ENCODE measurements at places on chromosomes 2 and 18.

GRCh38 chr2:67516362-67516761, 119.2 kb downstream of the ETAA1 start:
- DNase-seq = no peak

DNA sequence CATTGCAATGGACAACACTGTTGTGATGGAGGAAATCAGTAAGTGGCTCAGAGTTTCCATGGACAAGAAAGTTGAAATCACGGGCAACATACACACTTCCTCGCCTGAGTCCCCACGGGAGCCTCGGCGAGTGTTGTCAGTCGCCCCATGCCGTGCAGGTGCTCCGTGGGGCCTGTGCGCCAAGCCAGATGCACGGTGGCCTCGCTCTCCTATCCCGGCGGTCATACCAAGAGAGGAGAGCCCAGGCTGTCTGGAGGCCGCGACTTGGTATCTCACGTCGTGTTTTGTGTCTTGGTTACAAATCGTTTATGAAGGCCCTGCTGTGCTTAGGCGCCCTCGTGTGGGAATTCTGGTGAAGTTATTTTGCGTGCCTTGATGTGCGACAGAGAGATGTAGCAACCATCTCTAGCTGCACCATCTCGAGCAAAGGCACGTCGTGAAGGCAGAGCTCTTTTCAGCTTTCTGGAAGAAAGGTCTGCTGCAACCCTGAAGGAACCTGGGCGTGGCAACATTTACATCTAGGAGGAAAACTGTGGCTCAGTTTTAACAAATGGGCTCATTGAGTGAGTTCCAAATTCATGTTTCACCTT, 21.8 kb downstream of the ATG4B start:
- DNase-seq = no peak

GRCh38 chr2:130819608-130820278, 17.0 kb upstream of the ARHGEF4 start:
- DNase-seq = no peak

DNA sequence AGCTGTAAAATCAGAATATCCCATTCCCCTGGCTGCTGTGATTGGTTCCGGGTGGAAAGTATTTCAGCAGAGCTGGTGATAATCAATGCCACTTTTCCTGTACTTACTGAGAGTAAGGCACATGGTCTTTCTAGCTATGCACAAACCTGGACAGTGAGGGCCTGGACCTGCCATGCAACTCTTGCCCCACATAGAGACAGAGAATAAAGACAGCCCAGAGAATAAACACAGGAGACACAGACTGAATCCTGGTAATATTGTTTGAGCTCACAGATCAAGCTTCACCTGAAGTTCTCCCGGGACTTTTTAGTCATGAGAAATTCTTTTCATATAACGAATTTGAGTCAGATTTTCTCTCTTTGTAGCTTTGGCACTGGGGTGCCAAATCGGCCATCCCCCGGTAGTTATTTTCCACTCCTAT, 81.9 kb downstream of the ACAA2 start:
- DNase-seq = no peak

- no peak for DNase-seq
Observed at GRCh38 chr18:2716394-2717326, 61.1 kb downstream of the SMCHD1 start.

DNA sequence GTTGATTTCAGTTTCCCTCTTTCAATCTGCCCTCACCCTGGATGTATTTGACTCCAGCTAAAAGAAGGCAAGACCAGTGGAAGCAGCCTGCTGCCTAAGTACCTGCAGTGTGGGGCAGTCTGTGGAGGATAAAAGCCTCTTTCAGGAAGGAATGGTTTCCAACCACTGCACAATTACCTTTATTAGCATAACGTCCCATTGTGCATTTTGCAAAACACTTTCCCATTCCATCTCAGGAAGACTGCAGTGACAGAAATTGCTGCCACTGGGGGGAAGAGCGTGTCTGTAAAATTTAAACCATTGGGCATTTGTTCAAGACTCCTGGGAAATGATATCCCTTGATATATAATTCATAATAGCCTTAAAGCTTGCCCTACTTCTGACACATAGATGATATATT, 26.2 kb downstream of the CYRIA start:
- DNase-seq = no peak

- DNase-seq = no peak
Observed at GRCh38 chr2:239343946-239344856, 56.6 kb downstream of the HDAC4 start.

DNA sequence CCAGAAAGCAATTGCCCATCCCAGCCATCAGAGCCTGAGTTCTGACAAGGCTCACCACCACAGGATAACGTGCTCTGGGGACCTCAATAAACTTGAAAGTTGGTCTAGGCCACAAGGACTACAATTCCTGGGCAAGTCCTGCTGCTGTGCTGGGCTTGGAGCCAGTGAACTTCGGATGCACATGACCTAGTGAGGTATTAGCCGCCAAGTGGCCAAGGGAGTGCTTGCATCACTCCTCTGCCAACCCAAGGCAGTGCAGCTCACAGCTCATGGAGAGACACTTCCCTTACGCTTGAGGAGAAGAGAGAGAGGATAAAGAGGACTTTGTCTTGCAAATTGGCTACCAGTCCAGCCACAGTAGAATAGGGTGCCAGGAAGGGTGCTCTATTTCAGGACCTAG, 219.6 kb downstream of the MBD2 start:
- no peak for DNase-seq

DNA sequence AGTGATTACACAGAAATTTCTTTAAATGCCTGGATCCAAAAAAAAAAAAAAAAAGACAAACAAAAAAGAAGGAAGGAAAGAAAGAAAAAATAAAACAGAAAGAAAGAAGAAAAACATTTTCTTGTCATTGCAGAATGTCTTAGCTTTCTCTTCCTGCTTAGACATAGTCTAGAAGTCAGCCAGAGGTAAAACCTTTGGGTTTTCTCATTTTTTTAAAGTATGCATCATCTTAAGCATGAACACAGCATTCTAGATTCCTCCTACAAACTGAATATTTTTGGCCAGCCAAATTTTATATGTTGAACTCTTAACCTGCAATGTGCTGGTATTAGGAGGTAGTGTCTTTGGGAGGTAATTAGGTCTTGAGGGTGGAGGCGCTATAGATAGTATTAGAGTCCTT, 243.9 kb downstream of the TRIB2 start:
- no peak for DNase-seq

DNA sequence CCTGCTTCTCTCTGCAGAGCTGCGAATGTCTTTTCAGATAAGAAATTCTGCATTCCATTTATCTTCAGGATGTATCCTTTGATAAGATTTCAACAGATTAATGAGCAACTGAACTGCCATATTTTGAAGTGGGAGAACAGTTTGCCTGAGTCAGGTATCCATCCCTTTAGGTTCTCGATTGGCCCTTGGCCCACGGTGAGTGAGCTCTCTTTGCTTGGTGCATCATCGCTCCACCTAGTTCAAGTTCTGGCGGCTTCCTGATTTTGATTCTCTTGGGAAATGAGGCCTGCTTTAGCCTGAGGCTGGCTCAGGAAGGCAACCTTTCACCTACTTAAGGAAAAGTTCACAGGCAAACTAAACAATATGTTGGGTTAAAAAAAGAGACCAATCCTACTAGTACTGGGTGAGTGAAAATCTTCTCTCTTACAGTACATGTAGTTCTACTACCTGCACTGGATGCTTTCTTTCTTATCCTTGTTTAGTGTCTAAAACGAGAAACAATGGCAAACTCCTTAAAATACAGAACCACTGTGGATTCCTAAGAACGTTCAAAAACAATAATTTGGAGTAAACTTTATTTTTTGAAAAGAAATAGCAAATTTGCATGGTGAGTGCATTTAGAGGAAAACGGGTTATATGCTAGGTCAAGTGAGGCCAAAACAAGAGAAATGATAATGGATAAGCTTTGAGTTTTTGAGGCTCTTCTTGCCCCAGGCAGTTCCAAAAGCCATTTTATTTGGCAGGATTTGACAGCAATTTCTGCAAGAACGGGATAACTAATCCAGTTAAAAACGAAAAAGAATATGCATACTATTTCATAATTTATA, 837 bp upstream of the ACSL3 start:
- DNase-seq = no peak

DNA sequence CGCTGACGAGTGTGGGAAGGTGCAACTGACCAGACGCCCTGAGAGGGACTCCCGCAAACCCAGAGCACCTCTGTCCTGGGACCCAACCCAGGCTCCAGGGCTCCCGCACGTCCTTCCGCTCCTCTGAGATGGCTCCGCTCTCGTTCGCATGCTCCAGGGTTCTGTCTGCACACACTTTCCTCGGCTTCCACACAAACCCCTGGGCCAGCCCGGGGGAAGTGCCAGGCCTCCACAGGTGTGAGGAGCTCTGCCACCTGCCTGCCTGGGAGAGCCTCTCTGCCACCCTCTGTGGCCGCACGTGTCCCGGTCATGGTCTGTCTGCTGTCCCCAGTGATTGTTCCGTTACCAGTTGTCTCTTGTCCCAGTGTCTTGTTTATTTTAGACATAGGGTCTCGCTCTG, 222.9 kb downstream of the HDAC4 start:
- no peak for DNase-seq

DNA sequence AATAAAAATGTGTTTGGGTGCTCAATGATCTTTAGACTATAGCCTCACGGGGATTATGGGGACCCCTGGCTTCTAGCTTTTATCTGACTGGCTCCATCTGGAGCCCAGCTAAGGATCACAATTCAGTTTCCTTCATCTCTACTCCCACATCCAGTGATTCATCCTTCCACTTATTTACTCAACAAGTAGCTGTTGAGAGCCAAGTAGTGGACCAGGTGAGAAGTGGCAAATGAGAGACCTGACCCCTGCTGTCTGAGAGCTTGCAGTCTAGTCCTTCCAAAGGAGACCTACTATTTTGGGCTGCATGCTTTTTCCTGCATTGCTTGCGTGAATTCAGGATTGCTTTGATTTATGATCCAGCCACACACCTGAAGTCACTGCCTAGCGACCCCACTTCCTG, 10.7 kb upstream of the DSG3 start:
- DNase-seq = no peak

DNA sequence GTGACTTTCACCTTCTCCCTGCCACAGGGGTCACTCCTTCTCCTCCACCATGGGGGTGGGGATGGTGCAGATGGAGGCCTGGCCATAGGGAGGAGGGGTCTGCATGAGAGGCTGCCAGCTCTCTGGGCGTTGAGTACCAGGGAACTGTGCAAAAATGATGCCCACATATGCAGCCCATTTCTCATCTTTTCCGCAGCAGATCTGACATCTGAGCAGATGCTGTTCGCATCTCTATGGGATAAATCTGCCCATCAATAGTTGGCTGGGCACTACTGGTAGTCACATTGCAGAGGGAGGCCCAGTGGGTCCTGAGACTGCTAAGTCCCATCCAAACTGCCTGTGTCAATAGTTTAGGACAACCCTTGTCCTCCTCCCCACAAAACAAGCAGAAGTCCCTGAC, 45.9 kb upstream of the LGALSL start:
- DNase-seq = no peak

- no peak for DNase-seq
Observed at GRCh38 chr2:72204786-72205503, 57.3 kb upstream of the CYP26B1 start.

GRCh38 chr2:233689501-233689900, 3.2 kb upstream of the UGT1A6 start:
- DNase-seq = no peak

- DNase-seq = no peak
Observed at GRCh38 chr2:222802514-222803196, 58.2 kb upstream of the ACSL3 start.

GRCh38 chr18:43420950-43421349, 143.7 kb upstream of the SYT4 start:
- DNase-seq = no peak

DNA sequence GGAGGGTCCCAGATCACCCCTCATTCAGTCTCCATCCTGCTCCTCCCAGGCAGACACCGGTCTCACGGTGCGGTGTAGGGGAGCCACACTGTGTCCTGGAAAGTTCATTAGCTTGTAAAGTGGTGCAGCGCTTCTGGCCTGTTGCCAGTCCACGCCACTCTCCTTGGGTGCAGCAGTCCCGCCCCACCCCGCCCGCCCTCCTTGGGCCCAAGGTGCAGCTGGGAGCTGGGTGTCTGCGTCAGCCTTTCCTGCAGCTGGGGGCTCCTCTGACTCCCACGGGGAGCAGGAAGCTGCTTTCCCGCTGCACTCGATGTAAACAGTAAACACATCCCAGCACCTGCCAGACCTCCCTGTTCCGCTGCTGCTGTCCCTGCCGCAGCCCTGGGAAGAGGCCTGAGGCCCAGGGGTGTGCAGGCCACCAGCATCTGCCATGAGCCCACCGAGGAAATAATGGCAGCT, 53.8 kb upstream of the ASB18 start:
- DNase-seq = no peak

GRCh38 chr2:54332386-54332785, 76.4 kb upstream of the TSPYL6 start:
- DNase-seq = no peak

- DNase-seq = no peak
Observed at GRCh38 chr2:204280262-204280668, 265.0 kb upstream of the PARD3B start.

DNA sequence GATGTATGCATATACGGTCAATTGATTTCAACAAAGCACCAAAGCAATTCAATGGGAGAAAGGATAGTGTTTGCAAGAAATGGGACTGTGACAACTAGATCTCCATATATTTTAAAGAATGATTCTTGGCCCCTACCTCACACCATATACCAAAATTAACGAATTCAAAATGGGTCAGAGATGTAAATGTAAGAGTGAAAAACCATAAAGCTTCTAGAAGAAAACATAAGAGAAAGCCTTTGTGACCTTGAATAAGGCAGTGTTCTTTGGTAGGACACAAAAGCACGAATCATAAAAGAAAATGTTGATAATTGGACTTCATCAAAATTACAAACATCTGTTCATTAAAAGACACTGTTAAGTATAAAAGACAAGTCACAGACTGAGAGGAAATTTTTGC, 5.0 kb upstream of the PROC start:
- DNase-seq = no peak

DNA sequence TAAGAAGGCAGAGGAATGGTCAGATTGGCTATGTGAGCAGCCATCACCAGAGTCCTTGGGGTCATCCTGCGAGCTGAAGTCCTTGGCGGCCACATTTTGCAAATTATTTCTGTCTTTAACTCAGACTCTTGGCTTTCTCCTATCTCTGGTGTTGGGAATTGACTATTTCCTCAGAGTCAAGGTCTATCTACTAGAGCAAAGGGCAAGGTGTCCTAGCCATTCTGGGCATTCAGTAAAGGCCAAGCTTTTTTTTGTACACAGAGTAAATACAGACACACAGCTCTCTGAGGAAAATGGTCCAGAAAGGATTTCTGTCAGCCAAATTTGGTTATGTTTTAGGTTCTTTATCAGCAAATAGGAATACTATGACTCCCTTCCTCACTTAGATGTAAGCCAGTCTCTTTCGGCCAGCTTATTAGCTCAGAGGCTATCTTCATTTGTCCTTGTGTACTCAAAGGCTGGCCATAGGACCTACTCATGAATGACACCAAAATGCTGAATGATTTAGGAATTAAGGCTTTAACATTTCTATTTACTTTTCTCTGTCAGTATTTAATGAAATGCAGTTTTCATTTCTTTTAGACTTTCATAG, 146.5 kb downstream of the CNTNAP5 start:
- DNase-seq = no peak

All from stimulated activated CD8-positive, alpha-beta memory T cell treated with anti-CD3 and anti-CD28 coated beads, Interleukin-2, amount 100 ng/mL, for 48 hours (primary cell).